Uterus (tissue), 4 donors: ENCODE measurements at places on chromosomes 6 and 20. TPM values are rescaled to one million over a fixed set of nuclear protein-coding genes. Genes with fewer than 3 reads are reported as not detected.

DNA sequence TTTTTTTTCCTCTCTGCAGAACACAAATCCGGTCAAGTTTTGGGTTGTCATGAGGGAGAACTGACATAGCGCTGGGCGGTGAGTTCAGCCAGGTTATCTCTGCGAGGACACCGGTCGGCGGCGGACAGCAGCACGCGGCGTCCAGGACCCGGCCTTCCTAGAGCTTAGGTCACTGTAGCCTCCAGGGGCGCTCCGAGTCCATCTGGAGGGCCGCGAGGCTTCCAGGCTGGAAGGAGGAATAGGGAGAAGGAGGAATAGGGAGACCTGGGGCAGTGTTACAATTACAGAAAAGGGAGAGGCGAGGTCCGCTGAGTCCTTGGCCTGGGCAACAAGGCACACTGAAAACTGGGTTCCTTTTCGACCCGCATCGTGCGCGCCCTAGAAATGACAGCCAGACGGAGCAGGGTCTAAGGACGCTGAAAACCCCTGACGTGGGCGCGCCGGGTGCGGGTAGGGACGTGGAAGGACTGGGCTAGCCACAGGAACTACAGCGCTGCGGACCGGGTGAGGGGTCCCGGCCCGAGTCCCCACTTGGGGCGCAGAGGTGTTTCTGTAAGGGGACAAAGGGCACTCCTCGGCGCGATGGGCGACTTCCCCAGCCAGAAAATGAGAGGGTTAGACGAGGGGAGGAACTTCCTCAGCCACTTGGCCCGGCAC lies 536 bp upstream of the FNDC1 start:
- peak; percentile 46 for DNase-seq

DNA sequence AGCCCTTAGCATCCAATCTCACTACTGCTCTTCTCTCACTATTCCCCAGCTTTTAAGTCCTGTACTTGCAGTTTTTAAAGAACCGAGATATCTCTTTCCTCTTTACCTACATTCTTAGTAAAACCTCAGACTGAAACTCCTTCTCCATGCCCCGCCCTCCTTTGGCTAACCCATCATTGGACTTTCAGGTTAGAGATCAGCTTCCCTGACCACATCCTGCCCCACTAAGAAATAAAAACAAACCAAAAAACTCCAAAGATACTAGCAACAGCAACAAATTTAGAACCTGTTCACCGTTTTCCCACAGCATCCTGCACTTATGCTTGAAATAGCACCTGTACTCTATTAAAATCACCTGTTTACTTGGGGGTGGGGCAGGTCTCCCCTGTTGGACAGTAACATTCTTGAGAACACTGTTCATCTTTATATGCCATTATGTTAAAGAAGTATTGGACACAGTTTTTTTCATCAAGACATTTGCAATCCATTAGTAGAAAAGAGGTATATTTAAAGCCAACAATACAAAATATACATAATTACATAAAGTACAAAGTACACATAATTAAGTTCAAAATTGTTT lies 16.3 kb upstream of the SMAP1 start:
- DNase-seq, result no peak

DNA sequence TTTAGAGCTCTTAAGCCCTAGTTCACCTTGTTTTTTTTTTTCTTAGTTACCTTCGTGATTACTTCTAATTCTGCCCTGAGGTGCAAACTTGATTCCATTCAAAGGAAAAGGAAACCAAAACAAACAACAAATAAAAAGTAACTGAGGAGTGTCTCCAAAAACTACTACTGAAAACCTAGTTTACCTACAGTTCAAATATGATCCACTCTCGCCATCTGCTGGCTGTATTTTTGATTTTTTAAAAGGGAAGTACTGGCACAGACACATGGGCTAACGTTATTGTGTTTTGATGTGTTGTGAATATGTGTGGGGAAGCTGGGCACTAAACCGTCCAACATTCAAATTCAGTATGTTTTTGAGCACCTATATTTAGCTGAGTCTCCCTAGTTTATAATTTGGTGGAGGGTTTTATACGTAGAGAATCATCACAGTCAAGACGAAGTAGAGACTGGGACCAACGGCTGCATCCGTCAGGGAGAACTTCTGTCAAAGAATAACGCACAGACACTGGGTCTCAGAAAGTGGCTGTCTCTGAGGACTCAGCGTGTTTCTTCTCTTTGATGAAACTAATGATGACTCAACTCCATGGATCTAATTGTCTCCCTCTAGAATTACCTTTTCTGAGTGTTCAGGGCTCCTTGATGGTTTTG lies 373.5 kb upstream of the BTBD3 start:
- DNase-seq, result peak; percentile 24

DNA sequence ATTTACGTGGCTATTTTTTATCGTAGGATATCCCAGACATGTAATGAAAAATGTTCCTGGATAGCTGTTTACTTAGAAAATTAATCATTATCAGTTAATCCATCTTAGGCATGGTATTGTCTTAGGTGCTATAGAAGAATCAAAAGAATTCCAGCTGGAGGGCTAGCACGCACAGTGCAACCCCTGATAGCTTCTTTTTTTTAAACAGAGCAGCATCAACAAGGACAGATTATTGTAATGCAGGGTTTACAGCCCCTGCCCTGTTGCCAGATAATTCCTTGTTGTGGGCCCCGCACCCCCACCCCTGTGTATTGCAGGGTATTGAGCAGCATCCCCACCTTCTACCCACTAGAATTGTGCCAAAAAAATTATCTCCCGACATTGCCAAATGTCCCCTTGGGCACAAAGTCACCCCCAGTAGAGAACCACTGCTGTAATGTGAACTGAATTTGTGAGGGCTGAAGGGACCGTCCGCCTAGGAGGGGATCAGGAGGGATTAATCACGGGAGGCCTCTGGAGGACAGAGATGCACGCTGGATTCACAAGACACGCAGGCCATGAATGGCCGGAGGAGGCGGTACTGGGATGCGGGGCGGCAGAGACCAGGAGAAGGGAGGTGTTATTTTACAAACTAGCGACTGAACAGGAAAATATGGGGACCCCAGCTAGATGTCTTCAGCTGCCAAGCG lies 174.6 kb downstream of the ZDHHC14 start:
- no peak for DNase-seq

DNA sequence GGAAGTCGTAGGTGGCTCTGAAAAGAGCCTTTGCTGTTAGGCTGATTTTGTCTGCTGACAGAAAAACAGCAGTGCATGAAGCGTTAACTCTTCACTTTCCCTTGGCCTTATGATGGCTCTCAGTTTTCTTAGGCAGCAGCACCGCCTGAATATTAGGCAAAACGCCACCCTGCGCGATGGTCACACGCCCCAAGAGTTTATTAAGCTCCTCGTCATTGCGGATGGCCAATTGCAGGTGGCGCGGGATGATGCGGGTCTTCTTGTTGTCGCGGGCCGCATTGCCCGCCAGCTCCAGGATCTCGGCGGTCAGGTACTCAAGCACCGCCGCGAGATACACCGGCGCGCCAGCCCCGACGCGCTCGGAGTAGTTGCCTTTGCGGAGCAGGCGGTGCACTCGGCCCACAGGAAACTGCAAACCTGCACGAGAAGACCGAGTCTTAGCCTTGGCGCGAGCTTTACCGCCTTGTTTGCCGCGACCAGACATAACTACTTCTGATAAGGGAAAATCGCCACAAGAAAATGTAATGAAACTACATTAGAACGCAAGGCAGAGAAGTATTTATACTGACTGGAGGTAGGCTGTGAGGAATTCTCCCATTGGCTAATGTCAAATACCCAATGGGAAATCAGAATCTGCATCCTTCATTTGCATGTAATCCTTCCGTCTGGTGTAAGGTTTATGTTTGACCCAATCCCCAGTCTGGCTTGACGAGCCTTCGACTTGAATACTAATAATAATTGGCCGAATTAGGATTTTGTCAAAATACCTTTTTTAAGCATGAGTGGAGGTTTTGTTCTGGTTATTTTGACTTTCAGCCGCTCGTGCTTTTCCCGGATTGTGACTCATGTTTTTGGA lies 53.9 kb upstream of the HFE start:
- DNase-seq, result peak; percentile 78

DNA sequence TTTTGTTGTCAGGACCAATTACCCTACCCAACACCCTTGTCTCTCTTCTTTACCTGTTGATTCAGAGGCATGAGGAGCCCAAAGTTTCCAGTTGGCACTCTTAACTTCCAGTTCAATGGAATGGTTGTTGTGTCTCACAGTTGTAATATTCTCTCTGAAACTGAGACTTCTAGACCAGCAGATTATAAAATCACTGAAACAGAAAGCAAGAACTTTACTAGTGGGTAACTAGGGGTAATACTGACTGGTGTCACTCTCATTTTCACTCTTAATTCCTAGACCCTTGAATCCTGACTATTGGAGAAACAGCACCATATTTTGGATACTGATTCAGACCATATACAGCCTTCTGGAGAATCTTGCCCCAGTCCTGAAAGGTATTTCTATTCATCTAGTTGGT lies 140.2 kb upstream of the MMS22L start:
- DNase-seq, result no peak

GRCh38 chr6:16493802-16494201 lies 255.4 kb downstream of the GMPR start:
- no peak for DNase-seq

Gene TMEM14C
- total RNA-seq, result 236 TPM

DNA sequence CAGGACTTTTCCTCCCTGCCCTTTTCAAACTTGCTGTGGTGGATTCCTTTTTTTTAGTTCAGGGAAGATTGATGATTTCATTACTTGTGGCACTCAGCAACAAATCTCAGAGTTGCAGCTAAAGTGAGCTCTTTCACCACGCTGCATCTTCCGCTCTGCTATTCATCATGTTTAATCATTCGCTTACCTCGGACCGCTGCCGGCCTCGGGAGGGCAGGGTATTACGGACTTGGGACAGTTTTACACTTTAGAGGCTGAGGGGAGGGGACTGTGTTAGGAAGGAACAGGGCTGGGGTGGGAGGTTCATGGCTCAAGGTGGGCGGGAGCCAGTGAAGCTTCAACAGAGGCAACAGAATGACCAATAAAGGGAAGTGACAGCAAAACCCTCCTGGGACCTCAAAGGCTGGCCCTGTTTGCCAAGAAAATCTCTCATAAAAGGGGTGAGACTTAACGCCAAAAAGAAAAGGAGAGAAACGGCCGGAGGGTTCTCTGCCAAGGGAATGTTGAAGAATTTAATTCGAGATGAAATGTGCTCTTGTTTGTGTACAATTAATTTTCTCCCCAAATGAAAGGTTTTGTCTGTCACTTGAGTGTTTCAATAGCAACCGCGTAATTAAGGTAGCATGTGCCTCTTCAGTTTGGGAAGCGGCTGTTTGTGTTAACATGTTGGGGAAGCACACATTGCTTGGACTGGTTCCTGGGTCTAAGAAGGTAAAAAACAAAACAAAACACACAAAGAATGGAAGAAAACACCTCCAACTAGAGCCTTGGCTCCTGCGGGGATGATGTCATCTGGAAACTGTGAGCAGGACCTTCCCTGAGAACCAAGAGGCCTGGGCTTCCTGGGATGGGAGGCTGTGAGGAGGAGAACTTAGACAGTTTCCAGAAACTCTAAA lies 72.5 kb upstream of the SULF2 start:
- peak; percentile 79 for DNase-seq

DNA sequence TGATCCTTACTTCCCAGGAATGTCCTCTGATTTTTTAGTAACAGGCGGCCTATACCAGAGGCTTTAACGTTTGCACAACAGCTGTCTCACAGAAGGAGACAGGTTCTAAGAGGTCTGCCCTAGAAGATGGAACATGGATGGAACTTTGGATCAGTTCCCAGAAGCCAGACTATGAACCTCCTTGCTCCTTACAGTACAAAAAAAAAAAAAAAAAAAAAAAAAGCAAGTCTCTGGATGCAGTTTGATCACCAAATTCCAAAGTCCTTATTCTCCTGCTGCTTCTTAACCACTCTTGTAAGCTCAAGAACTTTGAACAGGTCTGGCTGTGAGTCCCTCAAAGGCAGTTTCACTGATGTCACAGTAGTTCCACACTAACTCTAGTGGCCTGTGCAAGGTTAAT lies 2.0 kb upstream of the TRMT11 start:
- DNase-seq, result no peak

Gene OLIG3
- not detected for total RNA-seq

GRCh38 chr6:153130515-153131036 lies 506 bp downstream of the RGS17 start:
- no peak for DNase-seq

DNA sequence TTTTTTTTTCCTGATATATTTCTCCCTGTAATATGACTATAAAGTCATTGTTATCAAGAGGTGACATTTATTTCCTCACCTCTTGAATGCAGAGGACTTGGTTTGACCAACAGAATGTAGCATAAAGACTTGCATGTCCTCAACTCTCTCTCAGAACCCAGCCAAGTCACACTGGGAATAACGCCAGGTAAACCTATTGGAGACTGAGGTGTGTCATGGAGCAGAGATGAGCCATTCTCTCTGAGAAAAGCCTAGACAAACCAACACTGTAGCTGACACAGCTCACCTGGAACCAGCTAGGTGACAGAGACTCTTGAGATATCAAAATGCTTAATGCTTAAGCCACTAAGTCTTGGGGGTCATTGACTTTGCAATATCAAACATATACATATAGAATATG lies 533.6 kb downstream of the HAO1 start:
- no peak for DNase-seq

Gene DEFB112
- total RNA-seq, result not detected

DNA sequence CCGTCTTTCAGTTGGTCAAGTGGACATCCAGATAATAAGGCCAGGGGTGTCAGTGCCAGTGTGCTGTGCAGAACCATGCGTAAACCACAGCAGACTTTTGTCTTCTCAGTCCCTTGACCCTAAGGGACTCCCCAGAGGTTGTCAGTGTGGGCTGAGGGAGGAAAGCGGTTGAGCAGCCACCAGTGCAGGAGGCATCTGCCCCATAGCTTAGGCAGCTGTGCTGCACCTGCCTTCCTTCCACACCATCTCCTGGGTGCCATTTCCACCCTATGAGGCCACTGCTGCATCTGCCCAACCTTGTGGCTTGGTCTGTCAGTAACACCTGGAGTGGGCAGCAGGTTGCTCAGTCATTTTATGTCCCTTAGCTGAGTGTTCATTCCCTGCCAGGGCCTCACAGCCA lies 26.0 kb downstream of the PRPF6 start:
- no peak for DNase-seq

Gene PRR18
- not detected for total RNA-seq

DNA sequence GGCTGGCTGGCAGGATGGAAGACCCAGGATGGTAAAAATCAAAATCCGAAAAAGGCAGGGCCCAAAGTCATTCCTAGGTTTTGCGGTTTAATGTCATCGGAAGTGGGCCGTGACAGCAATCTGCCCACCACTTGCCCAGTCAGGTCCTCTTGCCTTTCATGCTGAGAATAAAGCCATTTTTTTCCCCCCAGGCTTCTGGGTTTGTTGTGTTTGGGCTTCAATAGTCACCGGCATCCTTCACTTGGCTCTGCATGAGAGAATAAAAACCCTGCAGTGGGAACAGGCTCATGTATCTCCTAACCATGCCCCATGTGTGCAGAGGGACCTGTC lies 56.1 kb downstream of the MEP1A start:
- no peak for DNase-seq

Gene PDSS2
- total RNA-seq, result 12.6 TPM

Gene FERMT1
- total RNA-seq, result 0.77 TPM

DNA sequence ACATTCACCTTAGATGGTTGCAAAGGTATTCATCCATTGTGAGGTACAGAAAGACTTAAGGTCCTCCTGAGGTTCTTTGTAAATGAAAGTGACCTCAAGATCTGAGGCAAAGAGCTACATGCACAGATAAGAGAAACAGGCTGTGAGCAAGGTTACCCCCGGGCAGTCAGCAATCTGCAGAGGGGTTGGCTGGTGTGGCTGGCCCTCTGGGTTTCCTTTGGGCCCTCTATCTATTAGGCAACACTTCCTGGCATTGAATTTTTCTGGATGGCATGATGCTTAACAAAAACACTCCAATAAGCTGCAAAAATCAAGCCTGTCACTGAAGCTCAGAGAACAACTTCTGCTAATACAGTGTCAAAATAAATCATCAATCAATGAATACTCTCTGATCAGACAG lies 48.9 kb upstream of the RALGAPA2 start:
- no peak for DNase-seq

Gene PAX1
- total RNA-seq, result not detected
